ENCODE measurements at places on chromosomes 6 and 20.

GRCh38 chr6:148140772-148141557, 201.7 kb upstream of the SASH1 start:
- DNase-seq, result no peak

GRCh38 chr6:111802015-111802414, 71.2 kb downstream of the FYN start:
- DNase-seq, result peak; percentile 34

DNA sequence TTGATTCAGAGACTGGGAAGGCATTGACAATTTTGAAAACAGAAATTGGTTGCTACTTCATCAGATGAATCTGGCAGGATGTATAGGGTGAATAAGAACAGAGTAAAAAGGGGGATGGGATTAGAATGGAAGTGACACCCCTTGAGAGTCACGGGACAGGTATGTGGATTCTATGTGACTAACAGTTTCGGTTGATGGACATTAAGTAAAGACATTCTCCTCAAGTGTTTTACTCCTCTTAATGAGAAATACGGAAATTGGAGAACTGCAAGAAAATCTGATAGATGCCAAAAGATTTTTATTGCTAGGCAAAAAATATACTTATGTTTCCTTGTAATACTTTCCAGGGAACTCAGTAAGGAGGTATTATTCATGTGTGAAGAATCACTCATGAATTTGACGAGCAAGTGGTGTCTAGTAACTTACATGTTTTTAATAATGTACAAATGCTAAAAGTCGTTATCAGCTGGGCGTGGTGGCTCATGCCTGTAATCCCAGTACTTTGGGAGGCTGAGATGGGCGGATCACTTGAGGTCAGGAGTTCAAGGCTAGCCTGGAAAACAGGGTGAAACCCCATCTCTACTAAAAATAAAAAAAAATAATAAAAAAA, 135.8 kb downstream of the KIF16B start:
- DNase-seq, result no peak

DNA sequence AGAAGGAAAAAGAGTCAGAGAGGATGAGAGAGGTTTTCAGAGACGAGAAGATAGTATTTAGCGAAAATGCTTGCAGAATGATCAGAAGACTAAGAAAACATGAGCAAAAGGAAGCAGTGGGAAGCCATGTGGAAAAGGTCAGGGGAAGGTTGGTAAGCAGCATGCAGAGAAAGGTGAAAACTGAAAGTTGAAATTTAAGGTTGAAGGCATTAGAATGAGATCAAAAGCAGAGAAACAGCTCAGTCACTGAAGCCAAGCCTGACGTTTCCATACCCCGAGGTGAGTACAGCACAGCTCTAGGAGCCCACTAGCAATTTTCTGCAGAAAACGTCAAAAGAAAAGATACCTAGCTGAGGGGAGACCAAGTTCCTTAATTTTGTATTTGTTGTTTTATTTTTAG, 19.1 kb upstream of the TFB1M start:
- DNase-seq, result no peak

GRCh38 chr6:107154801-107155160, 39.5 kb upstream of the BEND3 start:
- DNase-seq, result no peak
